ENCODE measurements at places on chromosomes 1 and 21.
A peak's percentile ranks its signal among the peaks of the same experiment; 100 is the strongest.

GRCh38 chr1:161676441-161676840 is 13.5 kb downstream of the FCGR2B start:
- DNase-seq, result peak; percentile 28

GRCh38 chr1:40247655-40248054 is at the start of gene TMCO2:
Gene TMCO2 (plus strand): TSS chr1:40247937. CDS start chr1:40247994, 57 bp downstream.
- no peak for DNase-seq

GRCh38 chr1:229841230-229841629 is 215.2 kb downstream of the URB2 start:
- no peak for DNase-seq

DNA sequence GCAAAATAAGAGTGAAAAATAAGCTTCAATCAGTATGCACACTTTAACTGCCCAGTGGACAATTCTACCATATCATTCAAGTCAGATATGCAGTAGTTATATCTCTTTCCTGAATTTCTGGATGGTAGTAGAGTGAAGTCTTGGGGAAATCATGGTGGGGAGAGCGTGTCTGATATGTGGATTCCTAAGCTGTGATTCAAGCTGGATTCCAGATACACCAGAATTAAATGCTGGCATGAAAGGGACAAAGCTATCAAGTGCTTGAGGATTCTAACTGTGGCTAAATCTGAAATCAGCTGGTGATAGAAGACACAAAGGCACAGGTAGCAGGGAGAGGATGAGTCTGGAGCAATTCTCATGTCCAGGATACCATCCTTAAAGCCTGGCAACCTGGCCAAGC is 323.5 kb downstream of the DUSP10 start:
- DNase-seq, result no peak

DNA sequence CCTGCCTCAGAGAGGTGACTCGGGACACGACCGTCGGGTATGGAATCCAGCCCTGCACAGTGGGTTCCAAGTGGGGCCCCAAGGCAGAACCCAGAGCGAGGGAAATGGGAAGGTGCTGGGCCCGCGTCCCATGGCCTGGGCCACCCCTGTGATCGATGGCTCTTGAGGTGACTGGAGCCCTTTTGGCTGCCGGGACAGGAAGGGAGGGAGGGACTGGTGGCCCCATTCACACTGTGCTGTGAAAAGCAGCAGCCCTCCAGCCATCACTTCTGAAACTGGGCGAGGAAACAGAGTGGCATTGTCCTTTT is 110.4 kb upstream of the IFFO2 start:
- DNase-seq, result no peak

- no peak for DNase-seq
Observed at GRCh38 chr1:155850345-155850744, 6.7 kb downstream of the GON4L start.

DNA sequence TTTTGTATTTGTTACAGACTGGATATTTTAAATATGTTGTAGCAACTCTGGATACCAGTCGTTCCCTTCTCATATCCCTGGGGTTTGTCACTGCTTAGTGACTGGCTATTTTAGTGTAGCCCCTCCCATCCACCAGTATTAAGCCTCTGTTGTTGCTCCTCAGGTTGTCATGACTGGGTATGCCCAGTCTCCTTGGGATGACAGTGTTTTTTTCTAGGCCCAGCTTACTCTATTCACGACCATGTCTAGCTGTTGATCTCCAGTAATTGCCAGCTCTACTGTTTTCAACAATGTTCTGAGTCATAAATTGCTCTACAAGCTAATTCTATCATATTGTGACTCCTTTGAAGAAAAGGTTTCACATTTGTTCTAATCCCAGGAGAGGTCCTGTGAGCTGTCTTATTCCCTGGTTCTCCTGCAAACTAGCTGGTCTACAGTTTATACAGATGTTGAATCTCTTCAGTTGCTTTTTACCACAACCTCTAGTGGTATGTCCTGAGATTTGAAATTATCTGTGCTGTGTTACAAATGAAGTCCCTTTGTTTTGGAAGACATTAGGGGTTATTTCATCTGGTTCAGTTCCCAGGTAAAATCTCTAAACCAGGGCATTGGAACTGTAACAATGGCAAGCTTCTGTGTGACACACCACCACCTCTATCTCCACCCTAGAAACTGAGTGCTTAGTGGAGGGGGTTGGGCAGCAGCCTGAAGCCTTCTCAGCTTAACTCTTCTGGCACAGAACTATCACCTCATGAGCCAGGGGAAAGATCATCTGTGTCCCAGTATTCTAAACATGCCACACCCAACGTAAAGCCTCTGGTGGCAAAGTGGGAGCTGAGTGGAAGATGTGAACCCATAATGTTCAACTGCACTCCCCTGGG is 124.6 kb downstream of the TRIM33 start:
- DNase-seq, result no peak

DNA sequence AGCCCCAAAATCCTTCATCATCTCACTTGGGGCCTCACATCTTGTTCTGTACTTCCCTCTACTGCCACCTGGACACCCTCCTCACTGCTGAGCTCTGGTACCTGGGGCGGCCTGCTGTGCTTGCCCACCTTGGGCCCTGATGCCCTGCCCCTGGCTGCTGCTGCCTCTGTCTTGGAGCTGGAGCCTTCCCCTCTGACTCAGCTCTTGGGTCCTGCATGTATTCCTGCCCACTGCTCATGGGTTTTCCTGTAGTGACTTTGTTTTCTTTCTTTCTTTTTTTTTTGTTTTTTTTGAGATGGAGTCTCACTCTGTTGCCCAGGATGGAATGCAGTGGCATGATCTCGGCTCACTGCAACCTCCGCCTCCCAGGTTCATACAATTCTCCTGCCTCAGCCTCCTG is 37.5 kb downstream of the TRAPPC10 start:
- no peak for DNase-seq

DNA sequence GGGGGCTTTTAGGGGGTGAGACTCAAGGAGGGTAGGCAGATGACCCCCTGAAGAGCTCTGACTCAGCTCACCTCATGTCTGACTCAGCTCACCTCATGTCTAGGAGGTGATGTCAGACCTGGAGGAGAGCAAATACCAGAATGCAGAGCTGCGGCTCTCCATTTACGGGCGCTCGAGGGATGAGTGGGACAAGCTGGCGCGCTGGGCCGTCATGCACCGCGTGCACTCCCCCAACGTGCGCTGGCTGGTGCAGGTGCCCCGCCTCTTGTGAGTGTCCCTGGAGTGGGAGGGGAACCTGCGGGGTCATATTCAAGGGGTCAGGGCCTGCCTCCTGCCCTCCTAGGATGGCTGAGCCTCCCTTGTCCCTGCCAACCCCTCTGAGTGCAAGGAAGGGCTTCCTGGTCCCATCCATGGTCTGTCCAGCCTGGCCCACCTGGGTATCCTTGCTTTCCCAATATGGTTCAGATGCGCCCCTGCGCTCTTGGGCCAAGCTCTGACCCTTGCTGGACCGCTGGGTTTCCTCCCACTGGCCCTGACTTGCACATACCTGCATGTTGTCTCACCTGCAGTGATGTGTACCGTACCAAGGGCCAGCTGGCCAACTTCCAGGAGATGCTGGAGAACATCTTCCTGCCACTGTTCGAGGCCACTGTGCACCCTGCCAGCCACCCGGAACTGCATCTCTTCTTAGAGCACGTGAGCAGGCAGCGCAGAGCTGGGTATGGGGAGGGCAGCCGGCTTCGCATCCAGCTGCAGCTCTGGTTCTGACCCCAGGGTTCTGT is 9.1 kb downstream of the AMPD2 start:
- DNase-seq, result no peak

- no peak for DNase-seq
Observed at GRCh38 chr1:163094182-163094581, 25.0 kb downstream of the RGS4 start.
